ENCODE measurements at places on chromosomes 16 and 17.

GRCh38 chr16:68786685-68787418 is 49.8 kb downstream of the CDH1 start:
- peaks cover 4% of the 10 kb centered on the region for H3K27me3 ChIP-seq
- H3K27ac ChIP-seq = no peak overlapping the region
- no peak overlapping the region for H3K4me3 ChIP-seq
- peaks cover 12% of the 10 kb centered on the region for H3K4me1 ChIP-seq
- DNase-seq = no peak

GRCh38 chr17:6085812-6086211 is 15.6 kb downstream of the WSCD1 start:
- no peaks in the 10 kb centered on the region for H3K4me1 ChIP-seq
- no peak overlapping the region for H3K4me3 ChIP-seq
- H3K36me3 ChIP-seq = no peaks in the 10 kb centered on the region
- H3K27me3 ChIP-seq = no peaks in the 10 kb centered on the region
- DNase-seq = no peak

DNA sequence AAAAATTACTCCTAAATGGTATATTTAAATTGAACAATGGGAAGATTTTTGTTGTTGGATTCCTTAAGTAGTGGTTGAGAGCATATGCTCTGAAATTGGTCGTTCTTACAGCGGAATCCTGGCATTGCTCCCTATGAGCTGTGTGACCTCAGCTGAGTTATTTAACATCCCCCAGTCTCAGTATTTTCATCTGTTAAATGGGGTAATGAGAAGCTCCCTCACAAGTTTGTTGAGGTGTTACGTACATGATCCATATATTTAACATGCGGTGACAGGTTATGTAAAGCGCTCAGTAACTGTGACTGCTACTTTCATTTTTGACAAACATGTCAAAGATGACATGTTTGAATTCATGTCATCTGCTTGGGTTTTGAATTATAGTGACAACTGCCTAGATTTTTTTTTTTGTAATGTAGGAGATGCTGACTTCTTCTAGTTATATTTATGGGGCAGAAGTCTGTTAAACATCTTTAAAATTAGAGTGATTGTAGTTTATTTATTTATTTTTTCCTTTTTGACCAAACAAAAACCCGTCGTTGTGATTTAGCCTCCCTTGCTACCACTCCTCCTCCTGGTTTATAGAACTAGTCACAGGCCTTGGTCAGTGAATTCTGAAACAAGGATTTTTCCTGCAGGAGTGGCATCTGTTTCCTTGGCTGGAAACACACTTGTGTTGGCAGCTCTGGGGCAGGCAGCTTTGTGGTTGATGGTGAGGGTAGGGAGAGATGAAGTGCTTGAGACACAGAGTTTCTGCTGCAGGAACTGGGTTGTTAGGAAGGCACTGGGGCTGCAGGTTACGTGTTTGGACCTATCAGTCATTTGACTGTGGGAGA is 268.8 kb downstream of the SNX29 start:
- H3K4me3 ChIP-seq = no peak overlapping the region
- H3K4me1 ChIP-seq = no peaks in the 10 kb centered on the region
- H3K36me3 ChIP-seq = no peaks in the 10 kb centered on the region
- no peak overlapping the region for H3K27ac ChIP-seq
- no peak for DNase-seq
- no peaks in the 10 kb centered on the region for H3K27me3 ChIP-seq

DNA sequence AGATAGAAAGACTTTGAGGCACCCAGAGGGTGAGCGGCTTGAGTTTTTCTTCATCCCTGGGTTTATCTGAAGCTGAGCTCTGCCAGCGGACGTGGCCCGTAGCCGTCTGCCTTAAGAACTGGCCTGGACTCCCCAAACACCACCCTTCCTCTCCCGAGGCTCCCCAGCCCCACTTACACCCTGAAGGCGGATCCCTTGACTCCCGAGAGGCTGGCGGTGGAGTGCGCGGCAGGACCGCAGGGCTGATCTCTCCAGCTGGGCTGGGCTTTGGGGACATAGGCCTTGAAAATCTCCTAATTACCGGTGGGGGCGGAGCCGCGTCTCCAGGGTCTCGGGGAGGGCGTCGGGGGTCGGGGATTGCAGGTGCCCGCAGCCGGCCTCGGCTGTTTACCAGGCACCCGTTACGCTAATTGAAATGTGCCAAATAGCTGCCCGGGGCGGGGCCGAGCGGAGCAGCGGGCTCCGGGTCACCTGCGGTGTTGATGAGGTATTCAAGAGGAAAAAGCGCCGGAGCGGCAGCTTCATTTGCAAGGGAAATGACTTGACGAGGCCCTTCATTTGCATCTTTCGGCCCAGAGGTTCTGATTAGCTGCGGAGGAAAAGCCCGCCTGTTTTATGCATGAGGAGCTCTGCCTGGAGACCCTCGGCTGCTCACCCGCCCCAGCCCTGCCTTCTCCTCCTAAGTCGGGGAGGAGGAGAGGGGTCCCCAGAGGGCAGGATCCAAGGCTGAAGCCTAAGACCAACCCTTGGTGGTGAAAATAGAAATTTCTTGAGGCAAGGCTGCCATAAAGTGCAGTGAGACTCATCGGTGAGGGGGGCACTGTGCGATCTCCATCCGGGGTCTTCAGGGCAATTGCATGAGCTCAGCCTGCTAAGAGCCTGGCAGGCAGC is 100.7 kb downstream of the MGAT5B start:
- peaks cover 17% of the 10 kb centered on the region for H3K27me3 ChIP-seq
- no peak for DNase-seq
- H3K27ac ChIP-seq = no peak overlapping the region
- no peaks in the 10 kb centered on the region for H3K36me3 ChIP-seq
- H3K4me3 ChIP-seq = peak overlapping the region; percentile 13

DNA sequence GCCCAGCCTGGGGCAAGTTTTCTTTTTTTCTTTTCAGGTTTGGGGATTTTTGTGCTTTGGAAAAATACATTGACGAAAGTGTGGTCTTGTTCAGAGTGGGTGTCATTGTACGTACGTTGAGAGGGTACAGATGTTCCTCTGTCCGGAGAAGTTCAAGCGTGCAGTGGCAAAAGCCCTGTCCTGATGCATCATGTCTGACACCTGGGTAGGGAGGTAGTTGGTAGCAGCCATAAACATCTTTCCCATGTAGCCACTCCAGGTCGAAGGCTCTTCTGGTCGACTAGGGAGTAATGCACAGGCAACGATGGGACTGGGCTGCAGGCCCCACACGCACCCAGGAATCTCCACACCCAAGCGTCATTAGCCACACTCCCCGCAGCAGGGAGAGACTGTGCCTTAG is 27.4 kb downstream of the WIPI1 start:
- H3K27me3 ChIP-seq = no peaks in the 10 kb centered on the region
- H3K4me1 ChIP-seq = no peaks in the 10 kb centered on the region
- H3K4me3 ChIP-seq = no peak overlapping the region

DNA sequence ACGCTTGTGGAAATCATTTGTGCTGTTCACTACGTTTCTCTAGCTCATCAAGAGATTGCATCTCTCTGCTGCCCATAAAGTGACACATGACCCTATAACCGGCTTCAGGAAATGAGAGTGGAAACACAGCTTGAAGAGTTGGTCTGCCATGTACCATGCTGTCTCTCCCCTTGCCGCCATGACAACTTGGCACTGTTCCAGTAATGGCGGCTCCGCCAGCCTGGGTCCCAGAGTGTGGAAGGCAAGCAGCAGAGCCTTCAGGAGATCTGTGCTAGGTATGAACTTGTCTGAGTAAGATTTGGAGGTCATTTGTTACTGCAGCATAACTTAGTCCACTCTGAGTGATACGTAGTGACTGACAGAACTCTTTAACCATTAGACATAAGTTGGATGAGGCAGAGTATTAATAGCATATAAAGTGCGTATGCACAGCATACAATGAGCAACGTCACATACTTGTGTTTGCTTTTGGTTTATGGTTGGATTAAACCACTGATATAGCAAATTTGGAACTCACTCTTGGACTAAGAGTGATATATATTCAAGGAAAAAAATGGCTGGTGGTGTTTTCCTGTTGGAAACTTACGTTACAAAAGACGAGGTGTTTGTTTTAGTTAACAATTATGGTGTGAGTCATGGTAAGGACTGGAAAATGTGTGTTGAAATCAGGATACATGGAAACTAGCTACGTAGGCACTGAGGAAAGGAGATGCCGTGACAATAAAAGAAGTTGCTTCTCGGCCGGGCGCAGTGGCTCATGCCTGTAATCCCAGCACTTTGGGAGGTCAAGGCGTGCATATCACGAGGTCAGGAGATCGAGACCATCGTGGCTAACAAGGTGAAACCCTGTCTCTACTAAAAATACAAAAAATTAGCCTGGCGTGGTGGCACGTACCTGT is 24.4 kb upstream of the PMP22 start:
- H3K27me3 ChIP-seq = no peaks in the 10 kb centered on the region
- H3K27ac ChIP-seq = no peak overlapping the region
- DNase-seq = no peak
- no peaks in the 10 kb centered on the region for H3K36me3 ChIP-seq
- H3K4me3 ChIP-seq = no peak overlapping the region

DNA sequence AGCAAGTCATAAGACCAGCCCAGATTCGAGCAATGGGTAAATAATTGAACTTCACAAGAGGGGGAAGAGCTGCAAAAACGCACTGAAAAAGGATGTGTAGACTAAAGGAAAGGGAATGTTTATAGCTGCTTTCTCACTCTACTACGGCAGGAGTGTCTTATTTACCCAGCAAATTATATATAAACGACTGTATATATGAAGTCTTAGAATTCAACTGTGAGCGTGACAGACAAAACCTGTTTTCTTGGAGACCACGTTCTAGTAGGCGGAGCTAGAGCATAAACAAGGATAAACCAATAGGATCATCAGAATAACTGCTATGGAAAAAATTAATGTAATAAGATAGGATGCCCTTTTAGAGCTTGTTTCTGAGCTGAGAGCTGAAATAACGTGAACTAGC is 394.6 kb upstream of the MON1B start:
- H3K4me1 ChIP-seq = no peaks in the 10 kb centered on the region
- no peak for DNase-seq
- H3K27me3 ChIP-seq = no peaks in the 10 kb centered on the region

DNA sequence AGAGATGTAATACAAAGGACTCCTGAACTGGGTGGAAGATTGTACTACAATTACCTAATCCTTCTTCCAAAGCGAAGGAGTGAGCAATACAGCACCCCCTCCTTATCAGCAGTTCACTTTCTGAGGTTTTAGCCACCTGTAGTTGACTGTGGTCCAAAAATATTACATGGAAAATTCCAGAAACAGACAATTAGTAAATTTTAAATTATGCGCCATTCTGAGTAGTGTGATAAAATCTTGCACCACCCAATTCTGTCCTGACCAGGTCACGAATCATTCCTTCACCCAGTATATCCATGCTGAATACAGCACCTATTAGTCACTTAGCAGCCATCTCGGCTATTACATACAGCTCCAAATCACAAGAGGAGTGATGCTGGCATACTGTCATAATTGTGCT is 23.2 kb downstream of the VPS53 start:
- H3K4me3 ChIP-seq = no peak overlapping the region
- H3K4me1 ChIP-seq = peaks cover 16% of the 10 kb centered on the region
- DNase-seq = no peak
- no peaks in the 10 kb centered on the region for H3K27me3 ChIP-seq
- H3K27ac ChIP-seq = no peak overlapping the region

DNA sequence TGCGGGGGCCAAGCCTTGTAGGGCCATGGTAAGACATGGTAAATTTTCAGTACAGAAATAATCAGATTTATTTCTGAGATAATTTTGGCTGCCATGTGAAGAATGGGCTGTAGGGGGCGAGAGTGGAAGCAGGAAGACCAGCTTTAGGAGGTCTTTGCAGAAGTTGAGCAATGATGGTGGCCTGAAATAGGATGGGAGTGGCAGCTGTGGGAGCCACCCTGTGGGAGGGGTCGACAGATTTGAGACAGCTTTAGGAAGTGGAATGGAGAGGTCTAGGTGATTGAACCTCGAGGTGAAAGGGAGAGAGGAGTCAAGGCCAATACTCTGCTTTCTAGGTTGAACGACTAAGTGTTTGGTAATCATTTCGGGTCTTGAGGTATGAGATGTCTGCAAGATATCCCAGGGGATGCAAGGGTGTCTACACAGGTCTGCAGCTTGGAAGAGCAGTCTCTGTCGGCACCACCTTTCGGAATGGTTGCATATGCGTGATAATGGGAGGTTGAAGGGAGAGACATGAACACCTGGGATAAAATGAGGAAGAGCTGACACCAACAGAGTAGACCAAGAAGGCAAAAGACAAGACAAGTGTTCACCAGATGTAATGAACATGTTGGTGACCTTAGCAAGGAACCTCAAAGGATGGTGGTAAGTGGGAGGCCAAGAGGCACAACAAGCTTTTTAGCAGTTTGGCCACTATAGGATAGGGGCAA is 4.2 kb upstream of the ATXN7L3 start:
- no peak overlapping the region for H3K4me3 ChIP-seq
- peaks cover 25% of the 10 kb centered on the region for H3K36me3 ChIP-seq

DNA sequence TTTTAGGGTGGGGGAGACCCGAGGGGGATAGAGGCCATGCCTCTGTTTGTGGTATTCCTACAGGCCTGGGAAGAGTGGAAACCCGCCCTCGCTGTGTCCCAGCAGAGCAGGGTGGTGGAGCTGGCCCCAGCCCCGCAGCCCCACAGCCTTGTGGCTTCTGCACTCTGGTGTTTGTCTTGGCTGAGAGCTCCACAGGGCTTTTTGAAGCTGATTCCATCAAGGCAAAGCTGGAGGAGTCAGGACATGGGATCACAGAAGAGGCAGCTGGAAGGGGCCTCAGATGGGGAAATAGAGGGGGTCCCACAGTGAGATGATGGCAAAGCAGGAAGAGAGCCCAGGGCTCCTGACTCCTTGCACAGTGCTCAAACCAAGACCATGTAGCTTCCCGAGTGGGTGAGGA is 5.0 kb upstream of the WFIKKN2 start:
- no peak overlapping the region for H3K4me3 ChIP-seq
- peaks cover 18% of the 10 kb centered on the region for H3K4me1 ChIP-seq
- no peaks in the 10 kb centered on the region for H3K36me3 ChIP-seq
- DNase-seq = no peak
- H3K27me3 ChIP-seq = no peaks in the 10 kb centered on the region

DNA sequence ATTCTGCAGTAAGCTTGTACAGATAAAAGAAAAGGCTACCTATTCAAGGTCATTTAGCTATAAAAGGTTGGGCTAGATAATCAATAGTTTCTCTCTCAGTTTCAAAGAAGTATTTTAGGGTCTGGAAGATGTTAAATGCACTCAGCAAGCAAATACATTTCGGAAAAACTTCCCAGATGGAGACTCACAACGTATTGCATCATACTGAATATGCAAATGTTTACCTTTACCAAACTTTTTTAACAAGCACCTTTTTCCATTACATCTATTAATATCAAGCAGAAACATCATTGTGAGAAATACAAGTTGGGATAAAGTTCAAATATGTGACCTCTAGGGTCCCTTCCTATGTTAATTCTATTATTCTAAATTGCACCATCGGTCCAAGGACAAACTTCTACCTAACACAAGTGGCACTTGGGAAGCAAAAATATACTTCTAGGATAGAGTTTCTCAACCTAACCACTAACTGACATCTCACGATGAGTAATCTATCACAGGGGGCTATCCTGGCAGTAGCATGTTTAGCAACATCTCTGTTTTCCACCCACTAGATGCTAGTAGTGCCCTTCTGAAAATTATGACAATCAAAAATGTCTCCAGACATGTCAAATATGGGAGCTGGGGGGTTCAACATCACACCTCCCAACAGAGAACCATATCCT is 14.5 kb downstream of the KANSL1 start:
- H3K36me3 ChIP-seq = no peaks in the 10 kb centered on the region
- DNase-seq = no peak
- no peak overlapping the region for H3K27ac ChIP-seq
- H3K4me1 ChIP-seq = peaks cover 100% of the 10 kb centered on the region
- H3K4me3 ChIP-seq = no peak overlapping the region
